ENCODE measurements at places on chromosomes 11 and 22. TPM values are rescaled to one million over a fixed set of nuclear protein-coding genes. Genes with fewer than 3 reads are reported as not detected.

Gene NLRX1
- 17.2 TPM for total RNA-seq

Gene CHCHD10
- total RNA-seq, result 3.7 TPM

Gene KCNE3
- total RNA-seq, result 4.7 TPM

Gene FAM227A
- 0.52 TPM for total RNA-seq

Gene KCNK7
- total RNA-seq, result not detected

Gene MYBPC3
- total RNA-seq, result 1.6 TPM

Measured in skeletal muscle tissue (tissue), 5 donors.